ENCODE measurements at places on chromosomes 12 and 14. TPM values are rescaled to one million over a fixed set of nuclear protein-coding genes. Genes with fewer than 3 reads are reported as not detected.

DNA sequence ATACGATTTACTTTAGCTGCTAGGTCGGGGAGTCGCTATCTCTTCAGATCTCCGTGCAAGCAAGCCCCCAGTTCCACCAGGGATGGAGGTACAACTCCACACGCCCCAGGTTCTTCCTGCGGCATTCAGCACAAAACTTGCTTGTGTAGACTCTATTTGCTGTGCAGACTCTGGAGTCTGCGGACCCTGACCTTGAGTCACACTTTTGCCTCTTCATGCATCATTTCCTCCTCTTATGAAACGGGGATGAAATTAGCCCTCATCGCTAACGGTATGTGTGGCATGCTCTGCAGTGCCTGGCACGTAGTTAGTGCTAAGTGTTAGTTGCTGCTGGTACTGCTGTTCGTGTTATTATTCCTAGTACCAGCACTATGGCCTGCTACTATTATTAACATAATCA lies 84.4 kb downstream of the TMEM132D start:
- no peaks in the 10 kb centered on the region for H3K27me3 ChIP-seq
- no peak for DNase-seq
- H3K27ac ChIP-seq, result no peak overlapping the region
- H3K36me3 ChIP-seq, result no peaks in the 10 kb centered on the region

- DNase-seq, result no peak
- H3K27ac ChIP-seq, result no peak overlapping the region
- H3K27me3 ChIP-seq, result no peaks in the 10 kb centered on the region
- H3K4me3 ChIP-seq, result no peak overlapping the region
- no peaks in the 10 kb centered on the region for H3K4me1 ChIP-seq
- H3K36me3 ChIP-seq, result no peaks in the 10 kb centered on the region
Observed at GRCh38 chr14:89142366-89142765, 274.7 kb downstream of the FOXN3 start.

GRCh38 chr12:52032446-52032803 lies 18.8 kb upstream of the NR4A1 start:
- H3K4me3 ChIP-seq, result peak overlapping the region; percentile 44
- H3K27ac ChIP-seq, result no peak overlapping the region
- H3K4me1 ChIP-seq, result peaks cover 25% of the 10 kb centered on the region
- DNase-seq, result no peak
- H3K27me3 ChIP-seq, result no peaks in the 10 kb centered on the region

GRCh38 chr12:103422328-103422727 lies 73.4 kb downstream of the C12orf42 start:
- no peak overlapping the region for H3K27ac ChIP-seq
- no peaks in the 10 kb centered on the region for H3K4me1 ChIP-seq
- H3K4me3 ChIP-seq, result no peak overlapping the region
- no peaks in the 10 kb centered on the region for H3K36me3 ChIP-seq
- no peak for DNase-seq
- H3K27me3 ChIP-seq, result no peaks in the 10 kb centered on the region

APAF1 gene
- total RNA-seq, result 14.6 TPM

BRMS1L gene
- total RNA-seq, result 7.9 TPM

KRT6C gene
- not detected for total RNA-seq

ACADS gene
- 11.2 TPM for total RNA-seq
